Transverse colon (tissue), 4 donors: ENCODE measurements at places on chromosomes 7 and 10. TPM values are rescaled to one million over a fixed set of nuclear protein-coding genes. Genes with fewer than 3 reads are reported as not detected.

DNA sequence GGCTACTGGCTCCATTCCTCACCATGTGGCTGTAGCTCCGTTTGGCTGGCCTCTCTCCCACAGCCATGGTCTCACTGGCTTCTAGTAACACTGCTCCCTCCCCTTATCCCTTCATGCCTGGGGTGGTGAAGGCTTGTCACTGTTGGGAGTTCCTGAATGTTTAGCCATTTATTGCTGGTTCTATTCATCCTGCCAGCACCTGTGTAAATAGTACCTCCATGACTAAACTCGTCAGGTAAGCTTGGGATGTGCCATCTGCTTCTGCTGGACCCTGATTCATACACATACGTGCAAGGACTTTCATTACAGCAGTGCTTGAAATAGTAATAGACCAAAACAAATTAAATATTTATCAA is 61.6 kb downstream of the CCDC71L start:
- H3K4me3 ChIP-seq = no peak overlapping the region
- H3K27ac ChIP-seq = peak overlapping the region; percentile 67
- H3K36me3 ChIP-seq = no peaks in the 10 kb centered on the region
- DNase-seq = peak; percentile 15
- no peaks in the 10 kb centered on the region for H3K4me1 ChIP-seq
- no peaks in the 10 kb centered on the region for H3K27me3 ChIP-seq

GRCh38 chr10:97207131-97207530 is 21.4 kb upstream of the SLIT1 start:
- no peaks in the 10 kb centered on the region for H3K27me3 ChIP-seq
- no peak for DNase-seq
- H3K4me3 ChIP-seq = no peak overlapping the region
- no peak overlapping the region for H3K27ac ChIP-seq
- no peaks in the 10 kb centered on the region for H3K36me3 ChIP-seq

GRCh38 chr10:114340816-114341215 is 63.5 kb downstream of the AFAP1L2 start:
- no peaks in the 10 kb centered on the region for H3K27me3 ChIP-seq
- H3K4me1 ChIP-seq = peaks cover 16% of the 10 kb centered on the region
- no peaks in the 10 kb centered on the region for H3K36me3 ChIP-seq
- H3K27ac ChIP-seq = no peak overlapping the region
- no peak overlapping the region for H3K4me3 ChIP-seq
- DNase-seq = no peak

DNA sequence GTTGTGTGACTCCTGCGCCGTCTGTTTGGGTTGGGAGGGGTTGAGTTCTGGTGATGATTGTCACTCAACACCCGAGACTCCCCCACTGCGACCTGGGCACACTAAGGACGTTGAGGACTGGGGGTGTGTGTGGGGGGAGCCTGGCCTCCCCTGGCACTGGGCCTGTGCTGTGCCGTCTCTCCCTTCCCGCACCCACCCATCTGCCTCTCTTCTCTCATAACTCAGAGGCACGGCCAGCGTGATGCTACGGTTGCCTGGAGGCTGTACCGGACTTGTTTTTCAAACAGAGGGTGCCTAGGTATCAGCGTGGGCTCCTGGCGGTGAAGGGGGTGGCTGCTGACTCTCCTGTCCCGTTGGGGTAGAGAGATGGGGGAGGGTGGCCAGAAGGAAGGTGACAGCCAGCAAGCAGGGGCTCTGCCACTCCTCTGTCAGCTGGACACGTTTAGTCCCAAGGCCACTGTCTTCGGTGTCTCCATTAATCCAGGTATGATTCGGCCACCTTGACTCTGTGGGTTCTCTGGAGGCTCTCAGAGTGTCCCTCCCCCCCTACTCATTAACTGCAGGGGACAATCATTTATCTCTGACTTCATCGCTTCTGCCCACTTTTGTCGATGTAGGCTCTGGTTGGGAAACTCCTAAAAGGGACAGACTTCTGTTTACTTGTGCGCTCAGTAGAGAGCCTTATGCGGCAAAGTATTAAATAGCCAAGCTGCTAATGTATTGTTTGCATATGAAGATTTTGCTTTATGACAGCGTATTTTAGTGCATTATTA is 56.5 kb upstream of the PFKFB3 start:
- DNase-seq = no peak
- peaks cover 3% of the 10 kb centered on the region for H3K4me1 ChIP-seq
- peak overlapping the region; percentile 77 for H3K4me3 ChIP-seq
- H3K36me3 ChIP-seq = no peaks in the 10 kb centered on the region
- peak overlapping the region; percentile 88 for H3K27ac ChIP-seq

- no peaks in the 10 kb centered on the region for H3K36me3 ChIP-seq
- peak overlapping the region; percentile 62 for H3K4me3 ChIP-seq
- peaks cover 6% of the 10 kb centered on the region for H3K4me1 ChIP-seq
- peaks cover 58% of the 10 kb centered on the region for H3K27me3 ChIP-seq
These were observed 906 bp downstream of the DKK1 start for GRCh38 chr10:52314822-52315552.

DNA sequence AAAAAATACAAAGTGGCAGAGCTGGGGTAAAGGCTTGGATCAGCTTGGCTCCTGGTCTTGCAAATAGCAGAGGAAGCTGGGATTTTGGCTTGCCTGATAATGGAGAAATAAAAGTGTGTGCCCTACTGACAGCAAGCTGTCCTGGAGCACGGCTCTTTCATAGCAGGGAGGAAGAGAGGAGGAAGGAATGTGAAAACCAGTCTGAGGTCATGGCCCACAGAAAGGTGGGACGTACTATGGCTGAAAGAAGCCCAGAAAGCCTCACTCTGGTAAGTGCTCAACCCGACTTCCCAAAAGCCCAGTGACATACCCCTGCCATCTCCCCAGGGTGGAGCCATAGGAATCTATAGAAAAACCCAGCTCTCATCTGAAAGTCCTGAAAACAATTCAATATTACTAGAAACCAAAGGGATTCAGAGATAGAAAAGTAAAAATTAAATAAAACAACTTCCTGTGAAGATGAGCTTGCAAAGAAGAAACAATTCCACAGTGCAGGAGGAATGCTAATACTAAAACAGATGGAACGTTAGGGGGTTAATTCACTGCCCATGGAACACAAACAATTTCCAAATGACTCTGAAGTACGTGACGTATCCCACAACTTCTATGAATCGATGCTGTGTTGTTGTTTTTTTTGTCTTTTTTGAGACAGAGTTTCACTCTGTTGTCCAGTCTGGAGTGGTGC is 246.7 kb upstream of the PTN start:
- H3K4me1 ChIP-seq = peaks cover 9% of the 10 kb centered on the region
- no peak for DNase-seq
- H3K27ac ChIP-seq = peak overlapping the region; percentile 49

CPA2 gene
- total RNA-seq = 1.6 TPM

GCK gene
- total RNA-seq = not detected

VAX1 gene
- total RNA-seq = not detected

LOXL4 gene
- 6.4 TPM for total RNA-seq

AGFG2 gene
- 154 TPM for total RNA-seq
